ENCODE measurements at places on chromosomes 2 and 18.

DNA sequence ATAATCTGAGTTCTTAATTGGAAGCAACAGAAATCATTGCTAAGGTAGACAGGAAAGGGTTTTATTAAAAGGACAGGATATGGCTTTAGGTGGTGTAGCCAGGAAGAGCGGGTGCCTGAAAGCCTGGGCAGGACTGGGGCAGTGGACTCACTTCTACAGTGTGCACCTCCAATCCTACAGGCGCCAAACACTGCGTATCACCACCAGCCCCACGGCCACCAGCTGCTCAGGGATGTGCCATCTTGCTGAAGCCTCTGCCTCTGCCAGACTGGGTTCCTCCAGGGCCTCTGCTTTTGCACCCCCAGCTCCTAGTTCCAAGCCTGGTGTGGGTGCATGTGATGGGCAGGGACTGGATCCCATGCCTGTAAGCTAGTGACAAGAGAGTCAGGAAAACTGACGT, 29.7 kb upstream of the DPYSL5 start:
- no peak for DNase-seq

DNA sequence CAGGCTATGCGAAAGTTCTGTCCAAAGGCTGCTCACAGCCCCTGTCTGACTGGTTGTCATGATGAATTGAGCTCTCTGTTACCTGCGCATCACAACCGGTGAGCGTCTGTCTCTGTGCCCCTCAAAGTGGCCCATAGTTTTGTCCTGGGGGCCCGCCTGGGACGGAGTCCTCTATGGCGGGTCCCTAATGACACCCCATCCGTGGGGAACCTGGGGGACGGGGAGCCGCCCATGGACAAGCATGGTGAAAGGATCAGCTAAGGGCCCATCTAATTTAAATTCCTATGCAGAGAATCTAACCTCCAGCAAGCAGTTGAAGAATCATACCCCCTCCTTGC, 473 bp downstream of the ELMOD3 start:
- DNase-seq = no peak

- no peak for DNase-seq
Measured at GRCh38 chr18:79366177-79367094, 29.3 kb upstream of the NFATC1 start.

GRCh38 chr2:39120521-39120770, 405 bp downstream of the SOS1 start:
- no peak for DNase-seq

DNA sequence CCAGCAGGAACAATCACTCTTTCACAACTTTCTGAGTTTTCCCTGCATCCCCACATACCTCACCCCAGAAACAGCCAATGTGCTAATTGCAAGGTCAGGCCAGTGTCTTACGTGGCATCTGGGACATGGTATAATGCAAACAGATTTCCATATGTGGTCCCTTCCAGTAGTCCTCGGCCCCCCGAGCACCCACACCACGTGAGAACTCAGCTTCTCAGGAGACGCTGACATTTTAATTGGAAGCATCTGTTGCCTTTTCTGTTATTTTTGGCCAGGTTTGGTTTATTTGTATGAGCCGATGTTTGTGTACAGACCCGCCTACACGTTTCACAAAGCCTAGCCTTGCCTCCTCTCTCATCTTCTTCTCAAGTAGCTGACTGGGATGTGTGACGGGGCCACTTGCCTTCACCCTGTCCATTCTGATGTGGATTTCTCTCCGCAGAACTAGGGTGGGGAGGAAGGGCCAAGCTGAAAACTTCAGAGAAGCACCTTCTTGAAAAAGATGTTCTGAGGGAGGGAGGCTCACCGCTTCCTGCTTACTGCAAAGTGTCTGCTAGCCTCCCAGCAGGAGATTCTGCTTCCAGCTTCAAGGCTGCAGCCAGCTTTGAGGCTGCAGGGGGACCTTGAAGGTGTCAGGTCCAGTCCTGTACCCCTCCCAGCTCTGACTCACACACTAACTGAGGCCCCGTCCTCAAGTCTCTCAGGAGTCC, 109.6 kb upstream of the SLC14A2 start:
- DNase-seq = no peak

- DNase-seq = no peak
Measured at GRCh38 chr2:199756211-199756610, 94.8 kb downstream of the FTCDNL1 start.

DNA sequence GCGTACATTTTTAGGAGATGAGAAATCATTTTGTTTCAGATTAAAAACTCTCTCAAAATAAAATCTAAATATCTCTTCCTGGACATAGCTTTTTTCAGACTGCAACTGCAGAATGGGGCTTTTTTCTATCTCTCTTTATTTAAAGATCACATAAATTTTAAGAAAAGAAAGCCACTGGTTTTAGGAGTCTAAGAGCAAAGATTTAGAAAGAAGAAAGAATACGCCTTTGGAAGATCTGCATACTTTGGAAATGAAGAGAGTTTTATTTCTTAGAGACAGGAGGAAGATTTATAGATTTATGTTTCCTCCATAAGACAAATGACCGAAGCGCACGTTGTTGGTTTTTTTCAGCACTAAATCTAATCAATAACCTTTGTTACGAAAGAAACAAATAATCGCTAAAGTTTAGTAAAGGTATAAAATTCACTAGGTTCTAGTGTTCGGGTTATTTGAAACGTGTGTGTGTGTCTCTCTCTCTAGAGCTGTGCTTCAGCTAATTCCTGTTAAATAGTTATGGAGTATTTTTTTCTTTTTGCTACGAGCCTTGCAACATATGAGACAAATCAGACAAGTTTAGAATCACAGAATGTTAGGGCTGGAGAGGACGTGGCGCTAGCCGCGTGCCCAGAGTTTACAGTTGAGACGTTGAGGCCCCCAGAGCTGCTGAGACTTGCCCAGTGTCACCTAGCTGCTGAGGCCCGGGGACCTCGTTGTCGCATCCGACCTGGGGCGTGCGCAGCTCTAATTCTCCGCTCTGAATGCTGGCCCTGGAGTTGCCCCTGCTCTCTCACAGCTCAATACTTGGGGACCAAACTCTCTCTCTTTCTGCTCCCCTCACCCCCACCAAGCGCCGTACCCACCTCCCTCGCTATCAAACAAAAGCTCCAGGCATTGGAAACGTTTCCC, 69.9 kb downstream of the CTAGE1 start:
- no peak for DNase-seq

DNA sequence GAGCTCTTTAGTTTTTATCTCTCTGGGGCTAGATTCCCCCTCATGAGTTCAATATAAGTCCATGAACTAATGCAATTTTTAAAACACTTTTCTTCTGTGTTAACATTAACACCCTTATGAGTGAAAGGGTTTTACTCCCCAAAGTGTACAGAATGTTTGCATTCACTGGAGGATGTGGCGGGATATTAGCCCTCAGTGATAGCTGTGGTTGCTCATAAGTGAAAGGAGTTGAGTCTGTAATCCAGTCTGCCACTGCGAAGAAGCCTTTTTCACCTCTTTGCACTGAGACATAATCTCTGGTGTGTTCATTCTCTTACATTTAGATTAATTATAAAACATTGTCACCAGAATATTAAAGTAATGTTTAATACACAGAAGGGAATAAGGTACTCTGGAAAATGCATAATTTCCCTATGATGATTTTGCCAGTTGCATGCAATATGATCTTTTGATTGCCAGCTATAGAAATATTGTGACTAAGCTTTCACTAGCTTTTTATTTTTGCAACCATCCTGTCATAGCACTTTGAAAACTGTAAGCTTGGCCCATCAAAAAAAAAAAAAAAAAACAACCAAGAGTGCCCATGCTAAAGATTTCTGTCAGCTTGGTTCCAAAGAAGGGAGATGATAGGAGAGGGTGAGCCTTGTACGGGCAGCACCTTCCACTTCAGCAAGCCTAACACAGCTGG, 113.2 kb downstream of the BCL11A start:
- no peak for DNase-seq

DNA sequence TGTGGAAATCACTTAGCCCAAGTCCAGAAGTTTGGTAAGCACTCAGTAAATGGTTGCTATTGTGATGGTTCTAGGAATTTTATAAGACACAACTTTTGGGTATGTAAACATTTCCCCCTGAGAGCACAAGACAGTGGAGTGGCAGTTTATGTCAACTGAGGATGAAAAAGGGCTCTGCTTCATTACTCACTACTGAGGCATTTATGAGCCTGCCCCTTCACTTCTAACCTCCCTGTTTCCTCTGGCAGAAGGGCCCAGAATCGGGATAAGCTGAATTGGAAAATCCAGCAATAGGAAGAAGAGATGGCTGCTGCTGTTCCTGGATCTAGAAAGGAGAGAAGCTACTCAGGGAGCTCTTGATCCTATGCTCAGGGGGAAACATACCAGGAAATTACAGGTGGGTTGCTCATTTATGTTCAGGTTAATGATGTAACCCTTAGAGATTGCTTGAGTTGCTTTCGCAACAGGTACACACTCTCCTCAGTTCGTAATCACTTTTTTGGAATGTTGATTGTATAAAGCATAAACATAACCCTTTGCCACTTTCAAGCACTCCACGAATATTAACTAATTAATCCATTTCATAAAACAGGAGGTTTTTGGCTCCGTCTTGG, 46.3 kb downstream of the ADCYAP1 start:
- no peak for DNase-seq

DNA sequence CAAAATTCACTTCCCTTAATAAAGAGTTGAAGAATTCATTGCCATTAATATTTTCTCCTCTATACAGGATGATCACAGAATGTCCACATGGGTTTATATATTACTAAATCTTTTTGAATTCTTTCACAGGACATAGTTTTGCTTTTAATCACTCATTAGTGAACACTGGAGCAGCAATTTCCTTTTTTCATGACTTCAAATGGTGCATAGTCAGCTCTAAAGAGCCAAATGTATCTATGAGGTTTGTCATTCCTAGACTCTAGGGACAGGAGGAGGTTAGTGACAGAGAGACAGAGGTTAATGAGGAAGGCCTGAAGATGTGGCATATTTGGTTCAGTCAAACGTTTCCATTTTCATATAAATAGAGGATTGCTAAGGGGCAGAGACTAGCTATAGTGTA, 111.8 kb downstream of the FSHR start:
- DNase-seq = no peak

- DNase-seq = no peak
Measured at GRCh38 chr2:24122366-24123194, 554 bp downstream of the PFN4 start.

DNA sequence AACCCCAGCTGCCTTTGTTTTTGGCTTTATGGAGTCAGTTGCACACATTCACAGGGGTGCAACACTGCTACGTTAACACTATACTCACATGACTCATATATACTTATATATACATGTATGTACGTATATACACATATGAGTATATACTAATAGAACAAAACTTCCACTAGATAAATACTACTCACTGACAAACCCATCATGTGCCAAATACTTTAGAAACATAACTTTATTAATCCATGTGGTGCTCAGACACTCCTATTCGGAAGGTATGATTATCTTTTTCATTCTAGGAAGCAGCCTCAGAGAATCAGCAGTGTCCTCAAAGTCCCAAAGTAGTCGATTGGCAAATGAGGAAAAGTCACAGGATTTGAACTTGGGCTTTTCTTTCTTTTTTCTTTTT, 7.9 kb downstream of the PMAIP1 start:
- DNase-seq = no peak

GRCh38 chr2:189821953-189822748, 37.9 kb downstream of the PMS1 start:
- DNase-seq = no peak

GRCh38 chr18:79182047-79182713, 113.0 kb downstream of the ATP9B start:
- DNase-seq = no peak

DNA sequence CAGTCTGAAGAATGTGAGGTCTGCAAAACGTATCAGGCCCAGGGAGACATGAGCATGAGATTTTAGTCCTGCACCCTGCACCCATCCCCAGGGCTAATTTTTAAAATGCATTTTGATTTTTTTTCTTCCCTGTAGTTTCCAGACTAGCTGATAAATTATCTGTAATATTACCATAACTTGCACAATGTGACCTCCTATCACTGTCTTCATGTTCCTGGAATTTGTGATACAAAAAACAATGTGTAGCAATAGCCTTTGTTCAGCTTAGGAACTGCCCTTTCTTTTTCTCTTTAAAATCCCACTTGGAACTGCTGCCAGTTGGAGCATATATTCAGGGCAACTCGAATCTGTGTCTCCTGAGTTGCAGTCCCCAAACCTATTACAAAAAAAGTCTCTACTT, 222.8 kb upstream of the HS6ST1 start:
- no peak for DNase-seq

GRCh38 chr2:135931776-135932443, 53.5 kb downstream of the DARS1 start:
- no peak for DNase-seq

DNA sequence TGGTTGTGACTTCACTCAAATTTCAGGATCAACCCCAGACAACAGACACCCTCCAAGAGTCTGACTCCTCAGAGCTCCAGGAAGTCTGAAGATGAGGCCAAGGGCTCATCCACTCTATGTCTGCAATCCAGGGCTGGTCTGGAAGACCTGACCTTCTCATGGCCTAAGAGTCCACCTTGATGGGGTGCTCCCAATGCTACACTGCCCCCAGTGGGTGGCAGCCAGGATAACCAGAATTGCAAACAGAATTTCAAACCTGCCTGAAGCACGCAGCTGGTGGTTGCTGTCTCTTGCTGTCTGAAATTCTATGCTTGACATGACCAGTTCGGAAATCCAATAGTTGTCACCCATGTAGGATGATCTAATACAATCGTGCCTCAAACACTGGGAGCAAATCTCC, 96.0 kb downstream of the UXS1 start:
- DNase-seq = no peak

DNA sequence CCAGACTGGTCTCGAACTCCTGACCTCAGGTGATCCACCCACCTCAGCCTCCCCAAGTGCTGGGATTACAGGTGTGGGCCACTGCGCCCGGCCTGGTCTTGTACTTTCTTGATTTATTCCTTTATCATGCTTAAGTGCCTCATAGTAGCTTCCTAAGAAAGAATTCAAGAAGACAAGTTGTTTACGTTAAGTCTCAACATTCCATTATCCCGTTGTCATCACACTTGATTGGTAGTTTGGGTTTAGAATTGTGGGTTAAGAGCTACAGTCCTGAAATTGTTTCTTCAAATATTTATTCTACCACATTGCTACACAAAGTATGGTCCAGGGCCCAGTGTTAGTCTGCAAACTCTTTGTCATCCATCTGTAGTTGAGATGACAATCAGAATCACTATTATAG, 194.0 kb downstream of the VWC2L start:
- no peak for DNase-seq

GRCh38 chr2:180985771-180986395, 5.5 kb downstream of the UBE2E3 start:
- DNase-seq = no peak

DNA sequence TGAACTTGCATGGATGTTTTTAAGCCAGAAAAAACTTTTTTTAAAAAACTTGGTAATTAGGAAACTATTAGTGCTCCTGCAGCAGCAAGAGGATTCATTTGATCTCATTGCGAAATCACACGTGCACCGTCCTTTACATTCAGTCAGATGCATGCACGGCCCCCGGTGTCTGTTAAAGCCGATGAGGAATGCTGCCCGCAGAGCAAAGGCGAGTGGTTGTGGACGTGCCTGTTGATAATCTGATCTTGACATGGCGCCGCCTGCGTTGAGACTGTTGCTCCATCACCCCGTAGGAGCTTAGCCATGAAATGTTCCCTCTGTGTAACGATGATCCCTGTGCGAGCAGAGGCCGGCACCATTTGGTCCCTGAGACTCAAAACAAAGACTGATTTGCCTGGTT, 300.0 kb downstream of the GBX2 start:
- no peak for DNase-seq

- peak; percentile 34 for DNase-seq
Measured at GRCh38 chr2:120587279-120587996, 148.2 kb upstream of the GLI2 start.

Measured in anterior cingulate cortex (tissue), 58 donors.